ENCODE measurements at places on chromosomes 7 and 10.

DNA sequence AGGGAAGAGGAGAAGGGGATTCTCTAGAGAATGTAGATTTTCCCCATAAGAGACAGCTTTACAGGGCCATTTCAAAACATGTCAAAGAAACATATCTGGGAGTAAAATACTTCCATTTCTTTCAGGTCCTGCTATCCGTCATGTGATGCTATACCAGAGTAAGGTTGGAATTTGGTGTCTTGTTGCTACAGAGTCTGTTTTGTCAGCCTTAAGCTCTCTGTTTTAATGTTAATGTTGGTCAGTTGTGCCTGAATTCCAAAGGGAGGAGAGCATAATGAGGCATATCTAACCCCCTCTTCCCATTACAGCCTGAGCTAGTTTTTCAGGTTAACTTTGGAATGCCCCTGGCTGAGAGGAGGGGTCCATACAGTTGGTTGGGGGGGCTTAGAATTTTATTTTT is 94.7 kb upstream of the CCDC71L start:
- no peaks in the 10 kb centered on the region for H3K36me3 ChIP-seq
- no peak overlapping the region for H3K4me3 ChIP-seq
- H3K4me1 ChIP-seq: no peaks in the 10 kb centered on the region
- H3K27ac ChIP-seq: no peak overlapping the region

GRCh38 chr10:1739751-1740150 is 2.4 kb upstream of the ADARB2 start:
- no peak for DNase-seq
- H3K27me3 ChIP-seq: peaks cover 58% of the 10 kb centered on the region
- H3K27ac ChIP-seq: no peak overlapping the region
- peaks cover 13% of the 10 kb centered on the region for H3K4me1 ChIP-seq
- H3K4me3 ChIP-seq: no peak overlapping the region

DNA sequence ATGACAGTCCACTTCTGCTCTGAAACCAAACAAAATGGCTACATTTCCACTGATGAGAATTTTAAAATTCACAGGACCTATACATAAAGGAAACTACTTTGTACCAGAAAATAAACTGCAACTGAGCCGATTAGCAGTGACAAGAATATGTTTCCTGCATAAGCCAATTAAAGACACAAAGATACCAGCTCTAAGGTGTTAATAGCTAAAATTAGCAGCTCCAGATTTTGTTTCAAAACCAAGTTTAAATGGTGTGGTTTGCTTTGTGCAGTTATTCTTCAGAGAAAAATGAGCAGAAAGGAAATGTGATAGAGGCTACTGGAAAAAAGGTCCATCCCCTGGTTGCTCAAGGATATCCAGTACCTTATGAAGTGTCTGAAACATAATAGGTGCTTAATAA is 123.2 kb downstream of the ANK3 start:
- H3K4me3 ChIP-seq: no peak overlapping the region
- H3K27ac ChIP-seq: no peak overlapping the region
- peaks cover 23% of the 10 kb centered on the region for H3K36me3 ChIP-seq
- no peaks in the 10 kb centered on the region for H3K27me3 ChIP-seq
- no peaks in the 10 kb centered on the region for H3K4me1 ChIP-seq
- no peak for DNase-seq

DNA sequence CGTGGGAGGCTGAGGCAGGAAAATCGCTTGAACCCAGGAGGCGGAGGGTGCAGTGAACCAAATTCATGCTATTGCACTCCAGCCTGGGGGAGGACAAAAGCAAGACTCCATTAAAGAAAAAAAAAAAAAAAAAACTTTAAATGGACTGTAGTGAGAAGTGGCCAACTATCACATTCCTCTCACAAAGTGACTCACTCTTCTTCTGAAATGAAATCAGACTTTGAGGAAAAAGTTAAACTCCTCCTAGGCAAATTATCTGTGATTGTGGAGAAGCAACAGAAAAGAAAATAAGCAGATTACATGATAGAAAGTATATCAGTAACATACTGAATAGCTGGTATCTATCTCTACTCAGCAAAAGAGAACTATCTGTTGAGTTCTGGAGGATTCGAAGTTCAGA is 234.3 kb upstream of the PHF14 start:
- H3K4me1 ChIP-seq: no peaks in the 10 kb centered on the region
- no peaks in the 10 kb centered on the region for H3K27me3 ChIP-seq
- no peak overlapping the region for H3K4me3 ChIP-seq
- H3K27ac ChIP-seq: no peak overlapping the region
- no peak for DNase-seq
- H3K36me3 ChIP-seq: no peaks in the 10 kb centered on the region

DNA sequence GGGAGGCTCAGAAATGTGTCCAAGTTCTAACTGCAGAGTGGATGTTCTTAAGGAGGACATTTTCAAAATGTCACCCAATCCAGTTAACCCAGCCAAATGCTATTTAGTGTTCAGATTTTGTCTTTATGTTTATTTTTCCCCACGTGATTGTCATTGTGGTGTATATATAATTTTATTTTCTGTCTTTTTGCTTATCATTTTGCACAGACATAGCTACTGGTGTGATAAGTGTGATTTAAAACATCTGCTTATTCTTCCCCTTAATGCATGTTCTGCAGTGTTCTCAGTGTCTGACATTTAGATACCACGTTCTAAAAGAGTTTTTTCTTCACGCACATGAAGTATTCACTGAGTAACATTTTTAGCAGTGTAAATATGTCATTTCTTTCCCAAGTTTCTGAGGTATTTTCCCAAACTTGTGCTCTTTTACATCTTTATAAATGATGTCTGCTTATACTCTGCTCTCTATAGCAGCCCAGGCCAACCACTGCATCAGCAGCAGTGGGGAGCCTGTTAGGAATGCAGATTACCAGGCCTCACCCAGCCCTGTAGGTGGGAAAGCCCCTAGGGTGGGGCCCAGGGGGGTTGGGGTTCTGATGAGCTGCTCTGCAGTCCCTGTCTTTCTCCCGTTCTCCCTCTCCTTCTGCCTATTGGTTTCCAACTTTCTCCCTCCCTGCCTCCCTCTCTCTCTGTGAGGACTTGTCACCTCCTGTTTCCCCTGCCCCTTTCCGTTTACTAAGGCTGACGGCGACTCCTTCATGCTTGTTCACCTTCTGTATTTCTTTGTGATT is 20.8 kb downstream of the ADCY1 start:
- no peak overlapping the region for H3K4me3 ChIP-seq
- DNase-seq: no peak
- no peaks in the 10 kb centered on the region for H3K36me3 ChIP-seq
- H3K27me3 ChIP-seq: no peaks in the 10 kb centered on the region
- no peak overlapping the region for H3K27ac ChIP-seq

- no peaks in the 10 kb centered on the region for H3K36me3 ChIP-seq
- no peak for DNase-seq
- no peak overlapping the region for H3K27ac ChIP-seq
- no peak overlapping the region for H3K4me3 ChIP-seq
- H3K4me1 ChIP-seq: peaks cover 27% of the 10 kb centered on the region
These were observed 29.7 kb downstream of the AGAP3 start for GRCh38 chr7:151115836-151116418.

- H3K27me3 ChIP-seq: no peaks in the 10 kb centered on the region
- H3K4me3 ChIP-seq: no peak overlapping the region
- no peaks in the 10 kb centered on the region for H3K36me3 ChIP-seq
- H3K4me1 ChIP-seq: peaks cover 11% of the 10 kb centered on the region
These were observed 14.8 kb downstream of the OGDH start for GRCh38 chr7:44621034-44621749.

DNA sequence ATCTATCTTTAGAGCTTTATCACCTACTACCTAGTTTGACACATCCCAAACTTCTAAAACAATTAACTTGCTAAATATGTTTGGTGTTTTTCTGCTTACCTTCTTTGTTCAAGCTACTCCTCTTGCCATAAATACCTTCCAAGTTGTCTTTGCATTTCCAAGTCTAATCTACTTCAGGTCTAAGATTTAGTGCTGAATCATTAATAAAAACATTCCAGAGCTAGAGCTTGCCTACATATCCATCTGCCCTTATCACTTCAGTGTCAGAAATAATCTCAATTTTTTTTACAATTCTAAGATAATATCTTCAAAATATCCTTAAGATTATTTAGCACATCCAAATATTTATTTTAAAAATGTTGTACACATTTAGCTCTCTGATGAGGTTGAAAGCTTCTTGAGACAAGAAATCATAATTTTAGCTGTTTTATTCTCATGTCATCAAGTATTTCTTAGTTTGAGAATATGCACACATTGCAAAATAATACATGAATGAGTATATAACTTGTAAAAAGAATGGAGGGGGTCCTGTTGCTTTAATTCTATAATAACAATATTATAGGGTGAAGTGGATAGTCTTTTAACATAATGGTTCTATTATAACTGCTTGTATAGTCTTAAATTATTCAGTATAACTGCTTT is 466.3 kb downstream of the SEMA3D start:
- no peaks in the 10 kb centered on the region for H3K27me3 ChIP-seq
- H3K4me3 ChIP-seq: no peak overlapping the region
- no peaks in the 10 kb centered on the region for H3K4me1 ChIP-seq
- no peaks in the 10 kb centered on the region for H3K36me3 ChIP-seq
- no peak for DNase-seq
- H3K27ac ChIP-seq: no peak overlapping the region

- no peak overlapping the region for H3K27ac ChIP-seq
- H3K36me3 ChIP-seq: no peaks in the 10 kb centered on the region
- H3K27me3 ChIP-seq: no peaks in the 10 kb centered on the region
- no peak for DNase-seq
- H3K4me3 ChIP-seq: no peak overlapping the region
- peaks cover 8% of the 10 kb centered on the region for H3K4me1 ChIP-seq
These were observed 76.0 kb downstream of the PCGF5 start for GRCh38 chr10:91296471-91296870.

- H3K27me3 ChIP-seq: no peaks in the 10 kb centered on the region
- H3K36me3 ChIP-seq: peaks cover 20% of the 10 kb centered on the region
- no peak overlapping the region for H3K27ac ChIP-seq
- H3K4me1 ChIP-seq: no peaks in the 10 kb centered on the region
- DNase-seq: no peak
These were observed 68.1 kb downstream of the CCDC6 start for GRCh38 chr10:59838085-59838789.

DNA sequence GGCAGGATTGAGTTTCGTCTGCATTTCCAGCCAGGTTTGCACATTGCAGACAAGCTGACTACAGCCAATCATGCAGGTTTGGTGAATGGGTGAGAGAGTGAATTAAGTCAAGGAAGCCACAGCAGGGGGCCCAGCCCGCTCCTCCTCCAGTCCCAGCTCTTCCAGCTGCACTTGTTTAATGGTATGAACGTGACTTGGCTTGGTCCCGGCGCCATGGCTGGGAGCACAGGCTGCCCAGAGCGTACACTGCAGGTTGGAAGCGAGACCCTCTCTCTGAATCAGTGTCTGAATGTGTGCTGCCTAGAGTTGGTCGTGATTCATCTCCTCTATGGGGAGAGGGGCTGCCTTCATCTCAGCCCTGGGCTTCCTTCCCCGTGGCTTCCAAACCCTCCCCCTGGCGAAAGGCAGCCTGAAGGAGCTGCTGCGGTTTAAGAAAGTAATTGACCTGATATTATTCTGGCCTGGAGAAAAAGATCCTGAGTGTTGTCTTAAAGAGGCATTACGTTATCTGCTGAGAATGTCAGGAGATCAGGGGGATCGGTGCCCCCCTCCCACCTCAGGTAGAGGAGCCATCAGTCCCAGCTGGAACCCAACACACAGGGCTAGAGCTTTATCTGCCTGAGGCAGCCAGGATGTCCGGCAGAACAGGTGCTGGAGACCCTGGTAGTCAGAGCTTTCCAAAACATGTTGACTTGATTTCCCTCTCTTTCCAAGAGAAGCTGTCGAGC is 132.1 kb downstream of the COL26A1 start:
- DNase-seq: no peak
- H3K4me1 ChIP-seq: no peaks in the 10 kb centered on the region
- peaks cover 37% of the 10 kb centered on the region for H3K27me3 ChIP-seq
- no peak overlapping the region for H3K4me3 ChIP-seq
- no peak overlapping the region for H3K27ac ChIP-seq

GRCh38 chr7:49780953-49781352 is 7.5 kb downstream of the VWC2 start:
- no peak overlapping the region for H3K27ac ChIP-seq
- H3K4me1 ChIP-seq: peaks cover 4% of the 10 kb centered on the region
- H3K36me3 ChIP-seq: no peaks in the 10 kb centered on the region

- no peaks in the 10 kb centered on the region for H3K27me3 ChIP-seq
- H3K4me3 ChIP-seq: no peak overlapping the region
- H3K4me1 ChIP-seq: no peaks in the 10 kb centered on the region
- no peak overlapping the region for H3K27ac ChIP-seq
- H3K36me3 ChIP-seq: no peaks in the 10 kb centered on the region
- DNase-seq: no peak
These were observed 378.4 kb upstream of the SEMA3D start for GRCh38 chr7:85565276-85565675.

- H3K4me1 ChIP-seq: peaks cover 25% of the 10 kb centered on the region
- no peak overlapping the region for H3K4me3 ChIP-seq
- no peaks in the 10 kb centered on the region for H3K27me3 ChIP-seq
- no peak for DNase-seq
- H3K36me3 ChIP-seq: no peaks in the 10 kb centered on the region
These were observed 66.5 kb downstream of the ASB13 start for GRCh38 chr10:5599613-5600520.

DNA sequence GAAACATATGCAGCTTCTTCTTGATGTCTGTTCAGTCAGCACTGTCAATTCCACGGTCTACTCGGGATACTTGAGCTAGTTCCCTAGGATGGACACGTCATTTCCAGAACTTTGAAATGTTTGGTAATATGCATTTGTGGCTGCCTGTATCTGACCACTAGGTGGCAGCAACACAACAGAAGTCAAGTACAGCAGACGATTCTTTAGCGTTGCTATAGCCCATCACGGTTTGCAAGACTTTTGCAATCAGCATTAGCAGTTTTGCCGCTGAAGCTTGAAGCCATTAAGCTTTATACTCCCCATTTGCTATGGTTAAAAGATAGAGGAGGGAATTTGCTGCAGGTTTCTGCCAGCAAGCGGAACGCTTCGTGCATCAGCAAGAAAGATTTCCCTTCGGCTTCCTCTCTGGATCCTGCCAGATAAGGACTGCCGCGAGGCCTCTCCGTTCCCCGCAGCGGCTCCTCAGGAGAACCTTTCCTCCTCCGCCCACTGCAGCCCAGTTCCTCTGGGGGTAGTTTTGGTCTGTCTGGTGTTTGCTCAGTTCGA is 63.5 kb downstream of the ABCC2 start:
- H3K27ac ChIP-seq: no peak overlapping the region
- no peaks in the 10 kb centered on the region for H3K36me3 ChIP-seq
- H3K4me3 ChIP-seq: peak overlapping the region; percentile 14
- H3K27me3 ChIP-seq: no peaks in the 10 kb centered on the region
- DNase-seq: peak; percentile 82

DNA sequence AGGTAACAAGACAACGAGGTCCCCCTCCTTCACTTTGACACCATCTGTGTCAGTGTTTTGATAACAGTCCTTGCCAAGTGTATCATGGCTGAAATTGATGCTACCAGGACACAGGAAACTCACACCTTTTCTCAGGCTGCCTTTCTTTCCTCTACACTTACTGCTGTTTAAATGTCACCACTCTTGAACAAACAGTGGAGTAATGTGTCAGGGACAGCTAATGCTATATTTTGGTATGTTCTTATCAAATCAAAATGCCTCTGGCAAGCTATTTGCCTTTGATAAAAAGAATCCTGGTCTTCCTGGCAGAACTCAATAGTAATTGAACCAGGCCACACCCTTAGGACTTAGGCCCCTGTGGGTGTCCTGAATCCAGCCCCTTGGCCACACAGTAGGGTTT is 692.9 kb downstream of the LRMDA start:
- H3K4me3 ChIP-seq: no peak overlapping the region
- H3K36me3 ChIP-seq: no peaks in the 10 kb centered on the region
- H3K27ac ChIP-seq: no peak overlapping the region
- DNase-seq: no peak
- no peaks in the 10 kb centered on the region for H3K4me1 ChIP-seq

GRCh38 chr7:155995183-155995612 is 182.9 kb upstream of the SHH start:
- H3K4me1 ChIP-seq: no peaks in the 10 kb centered on the region
- H3K27ac ChIP-seq: no peak overlapping the region
- no peak overlapping the region for H3K4me3 ChIP-seq
- peaks cover 3% of the 10 kb centered on the region for H3K27me3 ChIP-seq

Data from heart right ventricle (tissue), 16 donors.